ENCODE measurements at places on chromosomes 12 and 14.
A peak's percentile ranks its signal among the peaks of the same experiment; 100 is the strongest.

DNA sequence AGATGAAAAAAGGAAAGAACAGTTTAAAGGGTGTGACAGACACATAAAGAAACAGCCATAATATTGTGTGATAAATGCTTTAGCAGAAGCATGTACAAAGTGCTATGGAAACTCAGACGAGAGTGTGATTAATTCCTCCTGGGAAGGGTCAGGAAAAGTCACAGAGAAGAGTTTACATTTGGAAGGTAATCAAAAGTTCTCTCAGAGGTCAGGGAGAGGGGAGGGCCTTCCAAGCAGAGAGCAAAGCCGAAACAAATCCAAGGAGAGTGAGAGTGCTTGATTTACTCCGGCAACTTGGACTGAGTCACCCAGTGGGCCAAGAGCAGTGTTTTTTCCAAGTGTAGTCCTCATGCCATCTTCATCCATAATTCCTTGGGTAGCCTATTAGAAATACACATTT lies 108.3 kb downstream of the IGF1 start:
- DNase-seq, result no peak

- DNase-seq, result no peak
These were observed 265.5 kb upstream of the GRIP1 start for GRCh38 chr12:66944365-66944764.

- DNase-seq, result no peak
These were observed 38.6 kb upstream of the VPS33A start for GRCh38 chr12:122304924-122305323.

GRCh38 chr12:113860950-113861349 lies 105.2 kb downstream of the RBM19 start:
- peak; percentile 96 for DNase-seq

DNA sequence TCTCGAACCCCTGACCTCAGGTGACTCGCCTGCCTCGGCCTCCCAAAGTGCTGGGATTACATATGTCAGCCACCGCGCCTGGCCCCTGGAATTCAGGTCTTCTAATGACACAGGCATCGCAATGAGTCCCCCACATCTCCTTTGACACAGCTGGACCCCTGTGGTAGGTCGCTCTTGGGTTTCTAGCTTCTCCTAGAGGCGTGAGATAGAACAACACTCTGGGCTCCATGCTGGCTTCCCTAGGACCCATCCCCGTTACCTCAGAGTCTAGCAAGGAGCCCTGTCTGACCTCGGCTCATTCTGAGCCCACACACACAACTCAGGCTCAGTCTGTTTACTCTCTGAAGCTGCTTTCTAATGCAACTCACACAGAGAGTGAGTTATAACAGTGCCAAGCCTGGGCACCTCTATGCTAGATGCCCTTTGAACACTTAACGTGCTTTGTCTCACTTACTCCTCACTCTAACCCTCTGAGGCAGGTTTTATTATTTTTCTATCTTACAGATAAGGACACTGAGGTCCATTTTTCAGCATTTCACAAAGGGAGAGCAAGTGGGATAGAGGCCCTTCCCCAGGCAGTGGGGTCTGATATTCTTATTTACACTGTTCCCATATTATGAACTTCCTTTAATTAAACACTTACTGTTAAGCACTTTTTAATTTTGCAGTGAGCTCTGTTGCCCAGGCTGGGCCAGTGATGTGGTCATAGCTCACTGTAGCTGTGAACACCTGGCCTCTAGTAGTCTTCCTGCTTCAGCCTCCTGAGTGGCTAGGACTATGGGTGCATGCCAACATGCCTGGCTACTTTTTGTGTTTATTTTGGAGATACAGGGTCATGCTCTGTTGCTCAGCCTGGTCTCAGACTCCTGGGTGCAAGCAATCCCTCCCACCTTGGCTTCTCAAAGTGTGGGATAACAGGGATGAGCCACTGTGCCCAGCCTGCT lies 40.6 kb upstream of the RBM19 start:
- DNase-seq, result no peak

DNA sequence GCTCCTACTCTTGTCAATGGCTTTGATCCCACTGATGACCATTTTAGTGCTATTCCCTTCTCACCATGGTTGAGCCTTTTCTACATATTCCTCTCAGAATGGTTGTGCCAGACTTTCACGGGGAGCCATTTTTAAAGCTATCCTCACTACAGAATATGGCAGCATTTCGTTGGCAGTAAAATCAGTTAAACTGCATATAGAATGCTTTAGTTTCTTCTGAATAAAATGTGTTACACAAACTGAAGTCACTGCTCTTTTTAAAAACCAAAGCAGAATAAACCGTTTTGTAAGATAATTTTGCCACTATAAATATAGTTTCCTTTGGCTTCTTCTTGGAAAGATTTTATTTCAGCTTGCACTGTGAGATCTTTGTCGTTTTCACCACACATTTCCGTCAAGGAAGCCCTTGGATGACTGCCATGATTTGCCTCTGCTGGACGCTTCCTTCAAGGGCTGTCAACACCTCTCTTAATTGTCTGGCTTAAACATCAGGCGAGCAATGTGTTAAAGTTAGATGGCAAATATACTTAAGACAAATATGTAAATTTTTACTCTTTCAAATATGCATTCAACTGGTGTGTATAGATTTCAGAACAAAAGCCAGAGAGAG lies 624.2 kb downstream of the DIO2 start:
- DNase-seq, result no peak

- DNase-seq, result no peak
These were observed 192.4 kb downstream of the TMX1 start for GRCh38 chr14:51432302-51432948.

DNA sequence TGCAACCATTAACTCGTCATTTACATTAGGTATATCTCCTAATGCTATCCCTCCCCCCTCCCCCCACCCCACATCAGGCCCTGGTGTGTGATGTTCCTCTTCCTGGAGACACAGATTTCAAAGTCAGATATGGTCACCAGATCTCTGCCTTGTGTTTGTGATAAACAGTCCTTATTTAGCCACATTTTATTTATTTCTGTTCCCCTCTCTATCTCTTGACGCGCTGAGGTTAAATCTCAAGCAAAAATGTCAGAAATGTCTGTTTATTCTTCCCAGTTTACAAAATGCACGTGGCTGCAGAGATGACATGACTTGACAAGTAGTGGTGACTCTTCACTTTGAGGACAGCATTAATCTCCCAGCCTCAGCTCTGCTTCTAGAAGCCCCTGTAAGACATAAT lies 11.5 kb upstream of the RASSF3 start:
- peak; percentile 28 for DNase-seq

DNA sequence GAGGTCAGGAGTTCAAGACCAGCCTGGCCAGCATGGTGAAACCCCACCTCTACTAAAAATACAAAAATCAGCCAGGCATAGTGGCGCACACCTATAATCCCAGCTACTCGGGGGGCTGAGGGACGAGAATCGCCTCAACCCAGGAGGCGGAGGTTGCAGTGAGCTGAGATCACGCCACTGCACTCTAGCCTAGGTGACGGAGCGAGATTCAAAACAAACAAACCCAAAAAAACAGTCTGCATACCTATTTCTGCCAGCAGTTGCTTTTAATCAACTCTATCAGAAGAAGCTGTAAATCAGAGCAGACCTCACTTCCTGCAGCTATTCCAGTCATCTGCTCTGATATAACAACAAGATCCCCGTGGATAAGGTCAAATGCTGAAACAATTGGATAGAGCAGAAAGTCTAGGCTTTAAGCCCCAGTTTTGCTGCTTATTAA lies 50.5 kb downstream of the LIMA1 start:
- DNase-seq, result no peak

GRCh38 chr14:105347587-105347968 lies 33.0 kb downstream of the PACS2 start:
- no peak for DNase-seq
